Activated CD4-positive, alpha-beta T cell treated with anti-CD3 and anti-CD28 coated beads for 24 hours (primary cell): ENCODE measurements at places on chromosomes 6 and 20.

DNA sequence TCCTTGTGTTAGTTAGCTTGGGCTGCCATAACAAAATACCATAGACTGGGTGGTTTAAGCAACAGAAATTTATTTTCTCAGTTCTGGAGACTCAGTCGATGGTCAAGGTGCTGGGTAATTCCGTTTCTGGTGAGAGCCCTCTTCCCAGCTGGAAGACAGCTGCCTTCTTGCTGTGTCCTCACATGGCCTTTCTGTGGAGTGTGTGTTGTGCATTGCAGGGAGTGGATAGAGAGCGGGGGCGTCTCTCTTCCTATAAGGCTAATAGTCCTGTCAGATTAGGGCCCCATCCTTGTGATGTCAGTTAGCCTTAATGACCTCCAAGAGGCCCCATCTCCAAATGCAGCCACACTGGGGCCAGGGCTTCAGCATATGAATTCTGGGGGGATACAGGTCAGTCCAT lies 19.2 kb downstream of the CHMP4B start:
- DNase-seq = no peak

GRCh38 chr6:47147836-47148344 lies 105.8 kb upstream of the ADGRF1 start:
- DNase-seq = no peak

- DNase-seq = no peak
Observed at GRCh38 chr20:14418376-14418775, 81.0 kb upstream of the FLRT3 start.

GRCh38 chr6:30283761-30284160 lies 43.0 kb upstream of the TRIM39 start:
- DNase-seq = no peak

GRCh38 chr6:24600903-24601302 lies 45.1 kb downstream of the KIAA0319 start:
- no peak for DNase-seq

- no peak for DNase-seq
Observed at GRCh38 chr6:21506126-21506525, 87.4 kb upstream of the SOX4 start.

- no peak for DNase-seq
Observed at GRCh38 chr6:64985726-64986125, 721.3 kb downstream of the EYS start.

GRCh38 chr6:75044846-75045245 lies 161.0 kb downstream of the COL12A1 start:
- DNase-seq = no peak

- DNase-seq = no peak
Observed at GRCh38 chr6:131262060-131262459, 126.8 kb downstream of the AKAP7 start.

- DNase-seq = peak; percentile 35
Observed at GRCh38 chr6:34986845-34987246, 97.8 kb downstream of the ANKS1A start.

DNA sequence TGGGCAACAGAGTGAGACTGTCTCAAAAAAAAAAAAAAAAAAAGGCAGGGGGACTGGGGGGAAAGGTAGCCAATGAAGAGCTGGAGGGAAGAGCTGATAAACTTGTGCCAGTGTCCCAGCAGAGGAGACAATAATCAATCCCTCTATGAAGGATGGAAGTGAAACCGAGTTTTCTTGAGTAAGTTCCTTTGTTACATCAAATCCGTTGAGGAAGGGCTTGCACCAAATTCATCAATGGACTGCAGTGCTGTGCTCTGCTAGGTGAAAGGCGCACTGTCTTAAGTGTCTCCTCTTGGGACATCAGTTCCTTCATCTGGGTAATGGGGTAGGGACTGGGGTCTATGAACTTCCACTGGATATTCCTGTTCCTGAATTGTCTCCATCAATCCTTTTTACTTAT lies 3.0 kb upstream of the CRIP3 start:
- no peak for DNase-seq

GRCh38 chr20:6007094-6007528 lies 46.7 kb downstream of the LRRN4 start:
- no peak for DNase-seq

GRCh38 chr6:5943591-5943990 lies 63.1 kb downstream of the NRN1 start:
- no peak for DNase-seq

GRCh38 chr6:149636124-149636523 lies 12.4 kb downstream of the KATNA1 start:
- DNase-seq = no peak

GRCh38 chr6:63636518-63637021 lies 968 bp downstream of the PHF3 start:
- DNase-seq = peak; percentile 23

DNA sequence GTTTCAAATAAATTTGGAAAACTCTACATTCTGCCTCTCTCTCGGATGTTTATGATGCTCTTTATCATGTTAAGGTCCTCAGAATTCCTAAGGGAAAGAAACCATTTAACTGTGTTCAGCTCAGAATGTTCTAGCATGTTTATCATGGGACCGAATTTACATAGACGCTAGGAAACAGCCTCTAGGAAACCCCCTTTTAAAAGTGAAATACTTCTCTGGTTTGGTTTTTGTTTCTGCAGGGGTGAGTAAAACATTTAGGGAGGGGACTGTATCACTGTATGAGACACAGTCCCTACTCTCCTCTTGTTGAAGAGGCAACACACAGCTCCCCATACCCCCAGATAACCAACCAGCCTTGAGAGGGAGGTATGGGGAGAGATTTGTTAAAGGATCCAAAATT lies 267.6 kb upstream of the SUPT3H start:
- no peak for DNase-seq

GRCh38 chr6:161922631-161923119 lies 648.8 kb upstream of the AGPAT4 start:
- no peak for DNase-seq

GRCh38 chr6:30847971-30848436 lies 36.3 kb upstream of the DDR1 start:
- no peak for DNase-seq
